ENCODE measurements at places on chromosomes 6 and 20. TPM values are rescaled to one million over a fixed set of nuclear protein-coding genes. Genes with fewer than 3 reads are reported as not detected.

C6orf58 gene
- 0.15 TPM for total RNA-seq

TMC2 gene
- not detected for total RNA-seq

DDX39B gene
- total RNA-seq: 373 TPM

HLA-DOA gene
- total RNA-seq: not detected

DTNBP1 gene
- 11.6 TPM for total RNA-seq

SLC16A10 gene
- total RNA-seq: 0.48 TPM

CNR1 gene
- 0.55 TPM for total RNA-seq

CYP39A1 gene
- 0.09 TPM for total RNA-seq

ELMO2 gene
- 20.6 TPM for total RNA-seq

Data from A549 treated with CORT108297 at 1 μM for 4 hours (cell line).